Nephron progenitor cell (in vitro differentiated cells): ENCODE measurements at places on chromosomes 5 and 9.

DNA sequence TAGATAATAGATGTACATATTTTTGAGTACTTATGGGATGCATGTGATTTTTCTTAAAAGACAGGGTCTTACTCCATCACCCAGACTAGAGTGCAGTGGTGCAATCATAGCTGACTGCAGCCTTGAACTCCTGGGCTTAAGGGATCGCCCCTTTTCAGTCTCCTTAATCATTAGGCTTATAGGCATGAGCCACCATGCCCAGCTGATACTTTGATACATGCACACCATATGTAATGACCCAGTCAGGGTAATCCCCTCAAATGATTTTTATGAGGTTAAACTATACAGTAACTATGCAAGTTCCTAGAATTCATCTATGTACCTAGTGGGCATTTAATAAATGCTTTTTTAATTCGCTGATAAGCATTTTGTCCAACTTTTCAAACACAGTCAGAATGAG, 292.3 kb downstream of the DTWD2 start:
- DNase-seq = no peak

GRCh38 chr5:66306844-66307315, 162.8 kb downstream of the SREK1 start:
- no peak for DNase-seq

DNA sequence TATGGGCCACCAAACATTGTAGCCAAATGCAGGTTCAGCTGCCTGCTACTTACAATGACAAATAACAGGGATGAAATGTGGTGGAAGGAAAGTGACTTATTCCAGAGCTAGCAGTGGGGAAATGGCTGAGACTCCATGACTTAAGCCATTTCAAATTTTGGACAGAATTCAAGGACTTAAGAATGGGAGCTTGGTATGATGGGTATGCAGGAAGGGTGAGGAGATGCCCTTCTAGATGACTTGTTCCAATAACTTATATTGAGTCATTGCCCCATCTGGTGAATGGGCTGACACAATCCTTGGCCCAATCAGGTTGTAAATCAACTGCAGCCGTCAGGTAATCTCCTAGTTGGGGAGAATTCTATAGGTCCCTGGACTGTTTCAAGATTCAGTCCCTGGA, 230.7 kb upstream of the SGCD start:
- DNase-seq = no peak

- no peak for DNase-seq
These were observed 166.5 kb downstream of the C9orf152 start for GRCh38 chr9:110041452-110041851.

DNA sequence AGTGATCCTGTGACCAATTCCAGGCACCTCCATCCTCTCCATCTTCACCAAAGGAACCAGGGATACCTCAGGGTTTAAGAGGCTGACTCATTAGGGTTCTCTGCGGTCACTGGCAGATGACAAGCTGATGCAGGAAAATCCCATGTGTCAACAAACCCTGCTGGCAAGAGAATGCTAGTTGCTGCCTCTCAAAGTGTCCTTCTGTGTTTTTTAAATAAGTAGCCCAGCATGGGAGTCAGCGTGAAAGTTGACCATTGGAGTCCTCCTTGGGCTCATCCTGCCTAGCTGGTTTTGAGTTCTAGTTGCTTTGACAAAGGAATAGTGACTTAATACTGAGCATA, 200.2 kb downstream of the SLIT3 start:
- DNase-seq = no peak

DNA sequence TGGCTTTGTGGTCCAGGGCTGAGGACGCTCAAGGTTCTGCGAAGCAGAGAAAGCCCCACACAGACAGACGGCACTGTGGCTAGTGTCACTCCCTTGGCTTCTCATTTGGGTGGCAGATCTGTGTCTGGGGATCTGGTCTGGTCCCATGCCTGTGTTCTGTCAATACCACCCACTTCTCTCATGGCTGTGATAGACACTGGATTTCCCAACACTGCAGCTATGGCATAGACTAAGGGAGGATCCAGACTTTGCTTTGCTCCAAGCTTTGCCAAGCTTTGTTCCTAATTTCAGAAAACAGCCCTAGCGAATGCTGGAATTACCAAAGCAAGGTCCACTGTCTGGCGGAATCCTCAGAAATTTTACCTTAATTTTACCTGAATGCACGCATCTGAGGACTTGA, 62.1 kb downstream of the GADD45G start:
- DNase-seq = no peak

DNA sequence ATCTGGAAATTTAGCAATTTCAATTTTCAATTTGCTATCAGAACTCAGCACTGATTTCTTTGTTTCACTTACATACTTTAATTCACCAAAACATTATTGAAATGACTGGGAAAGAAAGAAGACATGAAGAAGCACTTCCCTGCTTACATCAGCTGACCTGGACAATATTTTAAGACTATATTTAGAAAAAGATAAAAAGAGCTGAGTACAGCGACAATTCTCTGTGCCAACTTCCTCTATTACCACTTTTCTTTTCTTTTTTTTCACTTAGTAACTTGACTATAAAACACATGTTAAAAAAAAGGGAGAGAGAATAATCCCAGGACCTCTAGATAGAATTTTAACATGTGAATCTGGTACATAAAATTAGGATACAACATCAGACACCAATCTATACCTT, 35.6 kb downstream of the MEF2C start:
- DNase-seq = no peak
